ENCODE measurements at places on chromosomes 11 and 22. TPM values are rescaled to one million over a fixed set of nuclear protein-coding genes. Genes with fewer than 3 reads are reported as not detected.
A peak's percentile ranks its signal among the peaks of the same experiment; 100 is the strongest.

DNA sequence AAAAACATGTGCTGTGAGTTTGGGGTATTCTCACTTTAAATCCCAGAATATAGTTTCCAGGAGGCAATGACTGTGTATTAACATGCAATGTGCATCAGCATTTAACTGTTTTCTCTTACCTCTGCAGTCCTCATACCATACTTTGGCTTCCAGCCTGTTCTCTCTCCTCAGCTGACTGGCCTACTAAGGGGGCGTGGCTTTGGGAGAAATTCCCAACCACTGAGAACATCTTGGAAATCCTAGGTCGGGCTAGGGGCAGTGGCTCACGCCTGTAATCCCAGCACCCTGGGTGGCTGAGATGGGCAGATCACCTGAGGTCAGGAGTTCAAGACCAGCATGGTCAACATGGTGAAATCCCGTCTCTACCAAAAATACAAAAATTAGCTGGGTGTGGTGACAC lies 13.5 kb upstream of the ZC3H12C start:
- H3K4me1 ChIP-seq: no peaks in the 10 kb centered on the region
- H3K27ac ChIP-seq: no peak overlapping the region
- H3K27me3 ChIP-seq: no peaks in the 10 kb centered on the region
- DNase-seq: no peak
- no peak overlapping the region for H3K4me3 ChIP-seq

SESN3 gene
- 8.7 TPM for total RNA-seq

DNA sequence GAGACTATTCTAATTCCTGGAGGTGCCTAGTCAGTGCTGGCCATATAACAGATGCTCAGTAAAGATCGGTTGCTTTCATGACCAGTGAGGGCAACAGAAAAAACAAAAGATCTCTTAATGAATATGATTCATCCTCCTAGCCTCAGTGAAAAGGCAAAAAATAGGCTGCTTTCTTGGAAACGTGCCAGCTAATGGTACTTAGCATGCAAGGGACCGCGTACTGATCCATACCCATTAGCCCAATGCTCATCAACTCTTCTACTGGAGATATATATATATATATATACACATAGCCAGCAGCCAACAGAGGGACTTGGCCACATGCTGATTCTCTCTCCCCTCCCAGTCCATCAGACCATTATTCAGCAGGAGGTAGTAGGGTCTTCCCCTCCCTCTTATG lies 320.4 kb downstream of the KIRREL3 start:
- no peaks in the 10 kb centered on the region for H3K4me1 ChIP-seq
- DNase-seq: no peak
- H3K27ac ChIP-seq: no peak overlapping the region
- no peaks in the 10 kb centered on the region for H3K36me3 ChIP-seq
- no peaks in the 10 kb centered on the region for H3K27me3 ChIP-seq

DNA sequence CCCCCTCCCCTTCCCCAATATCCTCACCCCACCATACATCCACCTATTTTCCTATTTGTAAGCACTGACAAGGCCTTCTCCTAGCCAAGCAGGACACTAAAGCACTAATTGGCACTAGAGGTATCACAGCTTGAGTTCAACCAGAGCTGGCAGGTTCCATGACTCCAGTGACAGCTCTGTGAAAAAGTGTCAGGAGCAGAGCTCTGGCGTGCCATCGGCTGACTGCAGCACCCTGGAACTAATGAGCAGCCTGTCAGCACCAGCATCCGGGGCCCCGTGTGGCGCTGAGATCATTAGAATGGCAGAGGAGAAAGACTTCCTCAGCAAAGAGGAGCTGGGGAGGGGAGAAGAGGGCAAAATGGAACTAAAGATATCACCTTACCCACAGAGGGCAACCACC lies 847.4 kb downstream of the NTM start:
- H3K27ac ChIP-seq: no peak overlapping the region
- no peak overlapping the region for H3K4me3 ChIP-seq
- no peaks in the 10 kb centered on the region for H3K4me1 ChIP-seq
- DNase-seq: no peak
- no peaks in the 10 kb centered on the region for H3K27me3 ChIP-seq
- no peaks in the 10 kb centered on the region for H3K36me3 ChIP-seq

DNA sequence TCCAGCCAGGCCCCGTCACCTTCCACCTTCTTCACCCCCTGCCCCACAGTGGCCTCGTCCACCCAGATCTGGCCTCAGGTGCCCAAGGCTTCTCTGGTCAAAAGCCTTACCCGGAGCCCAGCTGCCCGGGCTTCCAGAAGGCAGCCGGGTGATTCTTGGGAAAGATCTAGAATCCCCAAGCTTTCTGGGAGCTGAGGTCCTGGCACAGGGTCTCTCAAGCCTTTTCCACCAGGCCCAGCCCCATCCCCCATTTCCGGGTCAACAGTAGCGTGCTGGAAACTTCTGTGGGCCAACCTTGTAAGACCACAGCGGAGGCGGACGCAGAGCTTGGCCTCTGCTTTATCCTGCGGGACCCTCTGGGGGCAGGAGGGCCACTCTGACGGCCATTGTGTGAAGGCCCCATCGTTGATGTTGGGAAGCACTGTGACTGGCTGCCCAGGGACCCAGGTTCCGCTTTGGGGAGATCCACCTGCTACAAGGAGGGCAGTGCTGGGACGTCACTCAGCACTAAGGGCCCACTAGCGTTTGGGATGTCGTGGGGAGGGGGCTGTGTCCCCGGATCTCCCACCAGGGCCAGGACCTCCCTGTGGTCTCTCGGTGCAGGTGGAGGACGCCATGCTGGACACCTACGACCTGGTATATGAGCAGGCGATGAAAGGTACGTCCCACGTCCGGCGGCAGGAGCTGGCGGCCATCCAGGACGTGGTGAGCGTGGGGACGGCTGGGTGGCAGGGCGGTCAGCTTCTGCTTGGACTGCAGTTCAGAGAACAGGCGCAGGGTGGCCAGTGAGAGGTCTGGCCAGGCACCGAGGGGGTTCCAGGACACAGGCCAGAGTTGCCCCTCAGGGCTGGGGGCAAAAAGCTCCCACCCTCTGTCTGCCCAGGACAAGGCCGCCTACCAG lies 11.5 kb downstream of the TSPAN32 start:
- peak; percentile 66 for DNase-seq
- H3K4me1 ChIP-seq: no peaks in the 10 kb centered on the region
- no peak overlapping the region for H3K4me3 ChIP-seq
- no peaks in the 10 kb centered on the region for H3K27me3 ChIP-seq
- H3K27ac ChIP-seq: peak overlapping the region; percentile 42

DNA sequence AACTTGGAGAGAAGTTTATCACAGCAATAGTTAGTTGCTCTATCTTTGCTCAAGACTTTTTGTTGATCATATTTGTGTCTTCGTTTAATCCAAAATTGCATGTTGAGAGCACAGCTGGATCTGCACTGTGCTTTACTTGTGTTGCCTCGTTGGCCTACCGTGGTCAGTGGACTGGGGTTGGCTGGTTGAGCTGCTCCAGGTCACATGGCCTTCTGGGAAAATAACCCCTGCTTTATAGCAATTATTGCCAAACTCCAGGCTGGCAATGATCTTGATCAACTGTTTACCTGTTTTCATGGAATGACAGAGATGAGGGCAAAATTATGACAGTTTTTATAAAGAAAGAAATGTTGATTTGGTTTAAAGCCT lies 5.7 kb upstream of the PLET1 start:
- no peaks in the 10 kb centered on the region for H3K27me3 ChIP-seq
- no peak overlapping the region for H3K4me3 ChIP-seq
- no peak overlapping the region for H3K27ac ChIP-seq
- H3K36me3 ChIP-seq: no peaks in the 10 kb centered on the region

MRGPRX3 gene
- not detected for total RNA-seq

NFAM1 gene
- total RNA-seq: 2.5 TPM

- H3K27me3 ChIP-seq: no peaks in the 10 kb centered on the region
- H3K4me1 ChIP-seq: peaks cover 30% of the 10 kb centered on the region
- no peak for DNase-seq
- no peak overlapping the region for H3K4me3 ChIP-seq
- no peak overlapping the region for H3K27ac ChIP-seq
Measured at GRCh38 chr11:112368381-112368780, 107.7 kb upstream of the PLET1 start.

OR10A2 gene
- total RNA-seq: not detected

TBX1 gene
- 1.7 TPM for total RNA-seq

DNA sequence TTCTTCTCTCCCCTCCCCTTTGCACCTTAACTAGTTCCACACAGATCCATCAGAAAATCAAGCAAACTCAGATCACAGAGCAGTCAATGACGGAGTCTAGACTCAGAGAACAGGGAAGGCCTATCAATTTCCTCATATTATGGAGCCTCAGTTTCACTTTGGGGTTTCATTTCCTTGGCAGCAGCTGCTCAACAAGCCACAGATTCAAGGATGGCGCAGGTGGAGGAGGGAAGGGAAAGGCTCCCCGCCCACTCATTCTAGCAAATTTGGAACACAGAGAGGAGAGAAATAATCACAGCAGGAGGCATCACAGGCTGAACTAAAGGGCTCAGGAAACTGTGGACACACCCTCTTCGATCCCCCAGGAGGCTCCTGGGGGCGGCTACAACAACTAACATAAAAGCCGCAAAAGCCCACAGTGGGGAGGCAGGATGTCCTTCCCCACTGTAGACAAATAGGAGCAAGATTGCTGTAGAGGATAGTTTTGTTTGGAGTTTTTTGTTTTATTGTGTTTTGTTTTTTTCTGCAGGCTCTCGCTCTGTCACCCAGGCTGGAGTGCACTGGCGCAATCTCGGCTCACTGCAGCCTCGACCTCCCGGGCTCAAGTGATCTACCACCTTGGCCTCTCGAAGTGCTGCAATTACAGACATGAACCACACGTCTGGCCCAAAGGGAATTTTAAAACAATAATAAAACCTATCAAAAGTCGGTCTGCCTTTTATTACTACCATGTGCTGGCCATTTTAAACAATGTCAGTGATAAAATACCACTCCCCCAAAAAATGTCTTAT lies 3.4 kb downstream of the PLAAT3 start:
- H3K36me3 ChIP-seq: no peaks in the 10 kb centered on the region
- no peak overlapping the region for H3K4me3 ChIP-seq
- H3K4me1 ChIP-seq: no peaks in the 10 kb centered on the region
- H3K27ac ChIP-seq: peak overlapping the region; percentile 85
- DNase-seq: peak; percentile 47

MIF gene
- 159 TPM for total RNA-seq

GRCh38 chr11:46463701-46464421 lies 72.3 kb upstream of the CHRM4 start:
- no peaks in the 10 kb centered on the region for H3K4me1 ChIP-seq
- no peaks in the 10 kb centered on the region for H3K36me3 ChIP-seq
- H3K27ac ChIP-seq: no peak overlapping the region
- no peaks in the 10 kb centered on the region for H3K27me3 ChIP-seq

- no peaks in the 10 kb centered on the region for H3K4me1 ChIP-seq
- no peak overlapping the region for H3K27ac ChIP-seq
- peak; percentile 85 for DNase-seq
- H3K4me3 ChIP-seq: no peak overlapping the region
Measured at GRCh38 chr11:11787305-11788062, 54.3 kb upstream of the USP47 start.

ROBO4 gene
- total RNA-seq: 12.8 TPM

- no peaks in the 10 kb centered on the region for H3K4me1 ChIP-seq
- no peaks in the 10 kb centered on the region for H3K27me3 ChIP-seq
- no peak overlapping the region for H3K4me3 ChIP-seq
- DNase-seq: no peak
Measured at GRCh38 chr11:111335549-111335948, 37.2 kb downstream of the POU2AF3 start.

GRCh38 chr22:50245214-50246072 lies 620 bp upstream of the TUBGCP6 start:
- peak overlapping the region; percentile 97 for H3K27ac ChIP-seq
- no peak for DNase-seq
- no peaks in the 10 kb centered on the region for H3K27me3 ChIP-seq
- H3K4me3 ChIP-seq: peak overlapping the region; percentile 91
- H3K4me1 ChIP-seq: peaks cover 62% of the 10 kb centered on the region

DNA sequence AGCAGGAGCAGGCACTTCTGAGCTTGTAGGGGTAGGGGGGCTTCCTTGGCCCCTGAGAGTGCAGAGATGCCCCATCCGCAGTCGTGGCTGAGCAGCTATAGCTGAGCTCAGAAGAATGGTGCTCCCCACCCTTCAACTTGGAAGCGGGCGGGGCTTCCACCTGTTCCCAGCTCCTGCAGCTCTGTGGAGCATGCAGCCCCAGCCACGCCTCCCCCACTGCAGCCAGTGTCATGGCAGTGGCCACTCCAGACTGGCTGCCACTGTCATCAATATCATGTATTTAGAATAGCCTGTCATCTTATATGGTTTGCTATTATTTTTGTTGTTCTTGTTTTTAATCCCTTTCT lies 213.1 kb downstream of the LRRC4C start:
- H3K27me3 ChIP-seq: no peaks in the 10 kb centered on the region
- no peaks in the 10 kb centered on the region for H3K36me3 ChIP-seq
- DNase-seq: no peak
- no peak overlapping the region for H3K27ac ChIP-seq
- no peaks in the 10 kb centered on the region for H3K4me1 ChIP-seq

DNA sequence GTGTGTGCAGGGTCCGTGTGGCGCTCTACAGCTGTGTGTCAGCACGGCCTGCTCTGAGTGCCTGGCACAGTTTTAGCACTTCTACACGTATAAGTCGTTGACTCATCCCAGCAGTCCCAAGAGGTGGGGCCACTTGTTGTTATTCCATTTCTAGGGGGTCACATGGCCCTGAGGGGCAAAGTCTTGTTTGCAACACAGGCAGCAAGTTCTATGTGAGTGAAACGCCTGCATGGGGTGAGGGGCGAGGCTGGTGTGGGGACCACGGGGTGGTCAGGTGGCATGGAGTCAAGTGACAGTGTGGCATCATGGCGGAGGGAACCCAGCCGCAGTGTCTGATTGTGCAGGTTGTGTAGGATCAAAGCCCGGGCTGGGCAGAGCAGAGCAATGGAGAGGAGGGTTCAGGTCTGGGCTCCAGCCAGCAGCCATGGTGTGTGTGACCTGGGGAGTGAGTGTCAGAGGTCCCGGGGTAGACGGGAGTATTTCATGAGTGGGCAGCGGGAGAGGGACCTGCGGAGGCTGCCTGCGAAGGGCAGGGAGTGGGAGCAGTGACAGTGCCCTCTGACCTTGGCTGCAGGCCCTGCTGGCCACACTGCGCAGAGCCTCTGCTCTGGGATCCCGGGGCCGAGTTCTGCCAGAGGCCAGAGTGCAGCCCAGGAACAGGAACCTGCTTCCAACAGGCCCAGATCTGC lies 27.9 kb downstream of the SHANK3 start:
- no peak overlapping the region for H3K4me3 ChIP-seq
- H3K4me1 ChIP-seq: peaks cover 11% of the 10 kb centered on the region
- H3K36me3 ChIP-seq: no peaks in the 10 kb centered on the region
- DNase-seq: peak; percentile 57

GRCh38 chr22:39646398-39647063 lies 76.0 kb downstream of the CACNA1I start:
- H3K4me3 ChIP-seq: no peak overlapping the region
- H3K27ac ChIP-seq: no peak overlapping the region
- H3K27me3 ChIP-seq: no peaks in the 10 kb centered on the region
- H3K4me1 ChIP-seq: no peaks in the 10 kb centered on the region

- no peaks in the 10 kb centered on the region for H3K36me3 ChIP-seq
- H3K27me3 ChIP-seq: no peaks in the 10 kb centered on the region
- peak overlapping the region; percentile 9 for H3K4me3 ChIP-seq
- DNase-seq: peak; percentile 93
- peak overlapping the region; percentile 84 for H3K27ac ChIP-seq
- H3K4me1 ChIP-seq: peaks cover 31% of the 10 kb centered on the region
Measured at GRCh38 chr11:2778630-2779498, 79.1 kb upstream of the KCNQ1OT1 start.
